ENCODE measurements at places on chromosomes 13 and 19.
A peak's percentile ranks its signal among the peaks of the same experiment; 100 is the strongest.

DNA sequence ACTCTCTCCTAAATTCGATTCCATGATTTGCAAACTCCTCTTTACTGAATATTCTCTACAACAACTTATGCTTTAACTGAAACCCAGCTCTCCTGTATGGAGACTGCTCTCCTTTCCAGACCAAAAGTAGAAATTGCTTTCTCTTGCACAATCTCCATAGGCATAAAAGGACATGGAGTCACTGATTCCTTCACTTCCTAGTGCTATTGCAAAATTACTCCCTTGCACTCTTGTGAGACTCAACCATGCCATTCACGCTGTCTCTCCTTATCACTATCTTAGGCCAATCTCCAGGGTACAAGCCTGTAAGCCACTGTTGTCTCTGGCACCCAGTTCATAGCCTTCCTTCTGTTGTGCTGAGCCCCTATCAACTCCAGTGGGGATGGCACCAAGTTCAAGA lies 30.6 kb downstream of the SERPINE3 start:
- peak; percentile 12 for DNase-seq

- DNase-seq: no peak
Measured at GRCh38 chr19:37997911-37998344, 90.9 kb downstream of the SIPA1L3 start.

DNA sequence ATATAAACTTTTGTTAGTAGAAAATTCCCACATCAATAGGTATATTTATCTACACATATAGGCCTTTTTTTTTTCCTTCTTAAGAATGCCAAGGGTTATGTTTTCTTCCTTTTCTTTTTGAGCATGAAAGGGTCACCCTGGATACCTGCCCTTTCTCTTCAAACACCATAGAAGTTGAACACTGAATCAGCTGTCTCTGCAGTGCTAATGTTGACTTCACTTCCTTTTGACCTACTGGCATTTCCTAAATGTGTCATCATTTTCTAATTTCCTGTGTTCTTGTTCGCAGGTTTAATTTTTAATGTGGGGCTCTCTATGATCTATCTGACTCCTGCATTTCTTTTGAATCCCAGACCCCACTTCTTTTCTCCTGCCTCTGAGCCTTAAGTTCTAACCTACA lies 532.0 kb downstream of the GPC6 start:
- no peak for DNase-seq

GRCh38 chr19:35959040-35959967 lies 23.1 kb downstream of the LRFN3 start:
- DNase-seq: no peak

GRCh38 chr13:49776871-49777270 lies 15.6 kb downstream of the KPNA3 start:
- DNase-seq: no peak

- no peak for DNase-seq
Measured at GRCh38 chr13:27336014-27336673, 65.5 kb downstream of the RASL11A start.

- no peak for DNase-seq
Measured at GRCh38 chr19:30662211-30662861, 290.2 kb downstream of the ZNF536 start.

- DNase-seq: no peak
Measured at GRCh38 chr19:38164526-38164925, 59.5 kb downstream of the DPF1 start.

- no peak for DNase-seq
Measured at GRCh38 chr13:111510502-111511218, 190.2 kb downstream of the TEX29 start.

GRCh38 chr13:46712524-46712923 lies 84.4 kb downstream of the ESD start:
- no peak for DNase-seq

GRCh38 chr13:55361141-55361540 lies 1779.6 kb upstream of the PRR20A start:
- no peak for DNase-seq

DNA sequence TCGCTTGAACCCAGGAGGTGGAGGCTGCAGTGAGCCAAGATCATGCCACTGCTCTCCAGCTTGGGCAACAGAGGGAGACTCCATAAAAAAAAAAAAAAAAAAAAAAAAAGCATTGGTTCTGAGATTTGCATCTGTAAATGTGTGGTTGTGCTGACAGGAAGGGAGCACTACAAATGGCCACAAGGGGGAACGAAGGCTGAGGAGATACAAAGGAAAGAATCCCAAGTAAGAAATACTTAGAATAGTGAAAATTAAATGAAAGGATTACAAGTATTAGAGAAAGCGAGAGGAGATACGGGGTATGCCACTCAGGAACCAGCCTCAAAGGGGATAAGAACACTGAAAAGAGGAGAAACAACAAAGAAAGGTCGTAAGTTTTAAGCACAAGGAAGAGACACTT lies 284.9 kb downstream of the KLF12 start:
- peak; percentile 10 for DNase-seq

- no peak for DNase-seq
Measured at GRCh38 chr13:98041081-98041820, 87.8 kb downstream of the IPO5 start.

DNA sequence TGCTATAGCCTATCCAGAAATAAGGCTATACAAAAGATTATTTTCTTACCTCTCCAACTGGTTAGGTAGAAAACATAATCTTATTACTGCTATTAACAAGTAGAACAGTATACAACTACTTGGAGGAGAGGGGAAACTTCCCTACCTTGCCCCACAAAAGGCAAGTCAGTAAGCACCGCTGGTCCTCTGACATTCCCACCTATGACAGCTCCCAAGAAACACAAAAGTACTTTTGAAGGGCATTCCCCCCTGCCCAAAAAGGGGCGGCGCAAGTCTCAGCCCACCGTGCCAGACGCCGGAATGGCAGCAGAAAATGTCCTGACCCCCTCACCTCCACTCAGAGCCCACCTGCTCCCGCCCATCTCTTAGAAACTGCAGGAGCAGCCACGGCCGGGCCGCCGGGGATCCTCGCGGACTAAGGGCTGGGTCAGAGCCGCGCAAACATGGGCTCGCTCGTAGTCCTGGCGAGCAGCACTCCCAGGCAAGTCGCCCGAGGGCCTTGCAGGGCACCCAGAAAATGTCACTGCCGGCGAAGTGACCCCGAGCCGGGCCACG lies 437 bp downstream of the SUCLA2 start:
- no peak for DNase-seq

DNA sequence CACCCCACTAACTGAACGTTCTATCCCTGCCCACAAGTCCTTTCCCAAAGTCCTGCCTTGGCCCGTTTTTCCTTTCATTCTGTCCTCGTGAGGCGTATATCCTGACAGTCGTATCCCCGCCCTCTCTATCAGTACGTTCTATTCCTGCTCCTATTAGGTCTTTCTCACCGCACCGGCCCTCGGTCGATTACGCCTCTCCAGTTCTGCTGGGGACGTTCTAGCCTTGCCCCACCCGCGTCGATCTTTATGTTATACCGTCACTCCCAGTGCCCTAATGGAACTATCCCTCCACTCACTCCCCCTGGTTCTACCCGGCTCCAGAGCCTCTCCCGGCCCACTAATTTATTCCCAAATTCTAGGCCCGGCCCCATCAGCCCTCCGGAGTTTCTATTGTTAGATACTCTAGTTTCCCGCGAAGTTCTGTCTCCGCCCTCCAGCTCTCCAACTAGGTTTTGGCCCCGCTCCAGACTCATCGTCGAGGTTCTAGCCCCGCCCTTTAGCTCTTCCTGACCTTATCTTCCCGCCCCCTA lies 2.0 kb downstream of the PLAUR start:
- DNase-seq: no peak

DNA sequence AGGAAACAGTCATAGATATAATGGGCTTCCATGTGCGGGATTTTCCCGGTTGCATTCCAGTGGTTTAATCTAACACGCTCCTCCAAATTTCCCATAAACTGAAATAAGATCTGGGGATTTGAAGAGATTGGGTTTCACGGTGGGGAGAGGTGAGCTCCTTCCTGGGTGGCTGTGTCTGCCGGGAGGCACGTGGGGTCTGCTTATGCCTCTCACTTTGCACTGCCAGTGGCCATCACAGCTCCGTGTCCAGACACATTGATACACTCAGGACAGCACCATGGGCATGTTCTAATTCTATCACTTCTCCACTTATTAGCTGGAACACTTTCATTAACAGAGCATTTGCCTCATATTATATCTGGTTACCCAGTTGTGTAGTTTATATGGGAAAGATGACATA lies 73.4 kb downstream of the SOX1 start:
- no peak for DNase-seq

- DNase-seq: no peak
Measured at GRCh38 chr13:27374126-27374613, 50.2 kb upstream of the GTF3A start.

Data from Kasumi-1 (cell line).